Stimulated activated CD4-positive, alpha-beta T cell treated with anti-CD3 and anti-CD28 coated beads, TNF-alpha, amount 100 ng/mL, for 1 hour (primary cell): ENCODE measurements at places on chromosomes 5 and 9.
A peak's percentile ranks its signal among the peaks of the same experiment; 100 is the strongest.

DNA sequence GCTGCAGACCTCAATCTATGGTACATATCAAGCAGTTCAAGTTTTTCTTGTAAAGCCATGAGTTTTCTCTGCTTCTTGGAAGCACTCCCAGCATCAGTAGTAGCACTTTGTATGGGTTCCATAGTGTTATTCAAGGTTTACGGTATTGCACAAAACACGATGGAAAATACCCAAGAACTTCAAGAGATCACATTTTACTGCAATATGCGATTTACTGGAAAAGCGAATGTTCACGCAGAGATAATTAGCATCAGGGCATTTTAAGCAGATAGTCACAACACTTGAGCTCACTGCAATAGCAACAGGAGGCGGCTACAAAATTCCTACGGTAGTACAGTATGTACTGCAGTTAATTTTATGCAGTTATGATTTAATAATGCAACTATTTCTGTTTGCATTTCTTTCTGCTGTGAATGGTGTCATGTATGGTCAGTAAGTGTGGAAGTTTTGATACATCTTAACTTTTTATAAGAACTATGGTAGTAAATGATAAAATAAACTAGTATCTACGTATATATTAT, 200.8 kb downstream of the SMARCA2 start:
- no peak for DNase-seq

GRCh38 chr5:87076411-87076810, 191.3 kb upstream of the RASA1 start:
- DNase-seq = no peak

- DNase-seq = no peak
Observed at GRCh38 chr5:105953616-105954015, 1717.1 kb downstream of the EFNA5 start.

- no peak for DNase-seq
Observed at GRCh38 chr5:95026718-95027117, 258.2 kb downstream of the MCTP1 start.

GRCh38 chr5:15371184-15371583, 128.8 kb upstream of the FBXL7 start:
- DNase-seq = no peak

DNA sequence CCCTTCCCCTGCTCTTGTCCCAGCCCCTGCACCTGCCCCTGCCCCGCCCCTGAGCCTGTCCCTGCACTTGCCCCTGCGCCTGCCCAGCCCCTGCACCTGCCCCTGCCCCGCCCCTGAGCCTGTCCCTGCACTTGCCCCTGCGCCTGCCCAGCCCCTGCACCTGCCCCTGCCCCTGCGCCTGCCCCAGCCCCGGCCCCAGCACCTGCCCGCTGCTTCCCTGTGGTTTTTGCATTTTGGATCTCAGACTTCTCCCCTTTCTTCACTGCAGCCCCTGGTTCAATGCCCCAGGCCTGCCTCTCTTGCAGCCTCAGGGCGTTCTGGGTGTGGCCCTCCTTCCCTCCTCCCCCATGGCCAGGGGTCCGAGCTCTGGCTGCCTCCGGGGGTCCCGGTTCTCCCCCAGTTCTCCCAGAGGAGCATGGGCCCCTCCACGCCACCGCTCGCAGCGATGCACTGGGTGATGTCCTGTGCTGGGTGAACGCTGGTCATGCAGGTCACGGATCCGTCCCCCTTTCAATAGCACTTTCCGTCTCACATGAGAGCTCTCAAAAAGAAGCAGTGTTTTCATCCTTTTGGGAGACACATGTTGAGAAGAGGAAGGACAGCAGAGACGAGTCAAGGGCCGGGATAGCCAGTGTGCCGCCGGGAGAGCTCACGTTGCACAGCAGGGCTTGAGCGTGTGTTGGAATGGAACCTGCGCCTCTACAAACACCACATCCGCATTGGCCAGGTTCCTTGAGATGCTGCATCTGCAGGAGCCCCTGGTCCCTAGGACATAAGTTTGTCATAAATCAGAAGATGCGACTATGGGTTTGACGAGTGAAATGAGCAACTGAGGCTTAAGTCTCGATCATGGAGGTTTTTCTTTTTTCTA, 44.0 kb upstream of the IRX4 start:
- DNase-seq = no peak

DNA sequence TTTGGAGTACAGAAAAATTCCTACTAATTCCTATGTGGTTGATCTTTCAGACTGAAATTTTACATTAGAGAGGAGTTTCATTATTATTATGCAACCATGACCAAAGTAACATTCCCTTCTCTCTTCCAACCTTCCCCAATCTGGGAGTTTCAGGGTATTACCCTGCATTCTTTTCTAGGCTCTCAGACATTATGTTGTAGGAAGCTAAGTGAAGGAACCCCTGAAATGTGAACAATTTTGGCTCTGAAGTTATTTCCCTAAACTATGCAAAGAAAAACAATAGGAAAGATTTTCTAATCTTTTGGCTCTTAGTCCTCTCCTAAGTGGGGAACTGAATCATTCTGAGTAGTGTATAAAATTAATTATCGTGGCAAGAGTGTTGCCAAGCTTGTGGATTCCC, 63.3 kb upstream of the ZFAND5 start:
- no peak for DNase-seq

DNA sequence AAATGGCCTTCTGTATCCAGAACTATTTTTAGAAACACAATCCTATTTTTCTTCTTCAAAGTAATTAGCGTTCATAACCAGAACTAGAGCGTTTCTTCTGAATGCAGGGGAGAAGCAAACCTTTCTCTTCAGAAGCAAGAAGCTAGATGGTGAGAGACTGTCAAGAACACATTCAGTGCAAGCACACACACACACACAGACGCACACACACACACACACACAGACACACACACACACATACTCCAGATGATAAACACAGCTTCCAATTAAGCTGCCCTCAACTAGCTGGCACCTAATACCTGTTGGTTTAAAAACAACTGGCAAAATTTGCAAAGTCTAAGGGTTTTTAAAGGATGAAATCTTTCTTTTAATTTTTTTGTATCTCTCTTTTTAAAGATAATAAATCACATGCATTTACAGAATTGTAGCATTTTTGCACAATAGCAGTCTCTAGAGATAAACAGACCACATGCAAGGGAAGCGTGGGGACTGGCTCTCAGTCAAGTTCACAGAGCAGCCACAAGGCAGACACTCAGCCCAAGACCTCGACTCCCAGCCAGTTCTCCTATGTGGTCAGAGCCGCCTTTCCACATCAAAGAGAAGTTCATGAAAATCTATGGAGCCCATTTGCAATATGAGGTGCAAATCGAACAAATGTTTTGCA, 138.5 kb downstream of the TTLL11 start:
- DNase-seq = no peak

DNA sequence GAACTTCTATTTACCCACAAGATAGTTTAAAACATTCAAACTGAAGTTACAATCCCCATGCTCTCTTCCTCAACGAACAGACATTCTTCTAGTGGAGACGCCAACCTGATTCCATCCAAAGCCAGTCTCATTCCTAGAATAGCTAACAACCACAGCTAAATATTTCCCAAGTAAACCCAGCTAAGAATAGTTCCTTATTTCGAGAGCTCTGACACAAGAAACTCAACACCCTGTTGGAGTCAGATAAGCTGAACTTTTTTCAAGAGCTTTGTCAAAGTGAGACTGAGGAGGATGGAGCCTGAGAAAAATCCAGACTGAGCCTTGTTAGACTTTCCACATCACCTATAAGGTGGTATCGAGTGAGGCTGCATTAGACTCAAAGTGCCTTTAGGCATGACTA, 56.7 kb upstream of the RPS23 start:
- no peak for DNase-seq

DNA sequence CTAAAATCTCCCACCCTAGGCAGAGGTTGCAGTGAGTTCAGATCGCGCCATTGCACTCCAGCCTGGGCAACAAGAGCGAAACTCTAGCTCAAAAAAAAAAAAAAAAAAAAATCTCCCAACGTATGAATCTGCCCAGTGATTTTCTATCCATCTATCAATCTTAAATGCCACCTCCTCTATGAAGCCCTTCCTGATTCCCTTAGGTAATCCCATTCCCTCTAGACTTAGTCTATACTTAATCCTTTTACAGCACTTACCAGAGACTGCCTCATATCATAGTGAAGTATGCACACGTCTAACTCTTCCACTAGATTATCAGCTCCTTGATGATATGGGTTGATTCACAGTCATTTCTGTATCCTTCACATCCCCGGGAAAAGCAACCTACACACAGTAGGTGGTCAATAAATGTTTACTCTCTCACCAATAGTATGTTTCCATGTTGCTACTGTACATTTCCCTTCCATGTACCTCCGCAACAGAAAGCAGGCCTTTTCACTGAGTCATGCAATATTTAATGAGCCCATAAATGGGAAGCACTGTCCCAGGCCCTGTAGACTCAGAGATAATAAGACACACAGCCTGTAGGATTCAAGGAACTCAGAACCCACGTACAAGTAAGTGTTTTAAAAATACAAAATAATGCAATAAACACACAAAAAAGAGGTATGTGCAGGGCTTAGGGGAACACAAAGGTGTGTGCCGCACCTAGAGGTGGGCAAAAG, 1.2 kb downstream of the DROSHA start:
- DNase-seq = no peak

DNA sequence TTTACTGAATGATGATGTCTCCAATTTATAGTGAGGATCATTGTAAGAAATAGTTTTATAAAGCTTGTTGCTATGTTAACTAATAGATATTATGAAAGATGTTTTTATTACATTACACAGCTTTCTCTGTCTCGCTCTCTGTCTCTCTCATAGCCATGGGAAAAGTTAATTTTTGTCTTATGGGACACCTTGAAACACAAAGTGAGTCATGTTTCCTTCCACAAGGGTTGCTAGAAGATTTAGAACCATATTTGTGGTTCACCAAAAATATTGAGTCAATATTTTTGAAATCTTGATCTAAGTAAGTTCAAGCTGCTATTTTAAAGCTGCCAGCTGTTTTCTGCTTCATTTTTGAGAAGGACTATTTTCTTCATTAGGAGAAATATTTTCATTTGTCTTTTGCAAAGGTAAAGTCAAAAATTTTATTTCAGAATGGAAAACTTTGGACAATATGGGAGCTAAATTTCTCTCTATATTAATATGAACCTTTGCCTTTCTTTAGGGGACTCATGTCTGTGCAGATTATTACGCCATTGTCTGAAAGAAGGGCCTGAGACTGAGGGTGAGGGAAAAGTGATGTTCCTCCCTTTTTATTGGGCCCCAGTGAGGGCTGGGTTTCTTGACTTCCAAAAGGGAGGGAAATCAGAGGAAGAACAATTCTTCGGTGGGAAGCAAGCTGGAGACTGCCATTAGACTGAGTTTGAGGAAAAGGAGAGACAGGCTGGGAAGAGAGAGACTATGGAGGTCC, 87.9 kb upstream of the SLC24A2 start:
- DNase-seq = no peak

GRCh38 chr5:110726249-110727024, at the start of gene TMEM232:
Gene TMEM232, minus strand, starts transcription at chr5:110726671. Its CDS starts 59,319 bp downstream, at chr5:110667352.
- DNase-seq = peak; percentile 52

- DNase-seq = no peak
Observed at GRCh38 chr5:116834796-116835515, 260.3 kb upstream of the SEMA6A start.

GRCh38 chr5:177113566-177114424, 19.8 kb upstream of the NSD1 start:
- DNase-seq = no peak

DNA sequence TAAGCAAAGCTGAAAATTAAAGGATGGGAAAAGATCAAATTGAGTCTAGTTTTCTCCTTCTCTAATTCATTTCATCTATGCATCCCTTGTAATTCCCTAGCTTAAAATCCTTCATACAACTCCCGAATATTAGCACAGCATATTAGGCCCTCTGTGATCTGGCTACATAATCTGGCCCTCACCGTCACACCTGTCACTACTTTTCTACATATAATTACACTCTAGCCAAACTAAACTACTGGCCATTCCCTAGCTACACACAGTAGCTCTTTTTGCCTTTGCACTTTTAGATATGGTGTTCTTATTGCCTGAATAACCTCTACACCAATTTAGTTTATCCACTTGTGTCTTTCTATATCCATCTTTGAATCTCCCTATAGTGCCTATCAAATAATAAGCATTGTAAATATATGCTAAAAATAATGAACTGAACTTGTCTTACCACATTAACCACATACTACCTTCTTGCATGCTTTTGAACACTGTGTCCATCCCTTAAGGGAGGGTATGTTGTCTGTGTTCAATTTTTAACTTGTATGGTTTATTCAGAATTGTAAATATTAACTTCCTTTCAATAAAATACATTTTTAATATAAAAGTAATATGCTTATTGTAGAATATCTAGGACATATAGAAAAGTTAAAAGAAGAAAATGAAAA, 15.9 kb downstream of the RANBP6 start:
- DNase-seq = no peak

- DNase-seq = no peak
Observed at GRCh38 chr9:130740218-130741023, 46.8 kb downstream of the EXOSC2 start.

- no peak for DNase-seq
Observed at GRCh38 chr5:14767735-14768507, 103.4 kb downstream of the OTULIN start.

DNA sequence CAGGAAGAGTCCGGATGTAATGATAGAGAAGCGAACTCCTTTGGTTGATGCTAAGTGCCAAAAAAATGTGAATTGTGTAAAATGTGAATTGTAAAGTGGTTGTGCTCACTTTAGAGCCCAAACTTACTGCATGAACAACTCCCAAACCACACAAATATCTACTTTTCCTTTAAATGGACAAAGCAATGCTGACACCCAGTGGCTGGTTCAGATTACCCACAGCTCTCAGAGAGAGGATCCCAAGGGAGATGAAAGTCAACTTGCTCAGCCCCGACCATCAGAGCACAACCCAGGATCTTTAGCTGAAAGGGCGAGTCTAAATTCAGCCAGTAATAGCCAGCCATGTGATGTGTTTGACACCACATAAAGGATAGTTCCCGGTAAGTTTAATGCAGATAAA, 133.7 kb downstream of the NMUR2 start:
- no peak for DNase-seq

- peak; percentile 16 for DNase-seq
Observed at GRCh38 chr5:90783460-90784333, 225.1 kb downstream of the ADGRV1 start.

- no peak for DNase-seq
Observed at GRCh38 chr9:111904891-111905291, 8.3 kb downstream of the UGCG start.

- no peak for DNase-seq
Observed at GRCh38 chr5:16579142-16579847, 37.5 kb downstream of the RETREG1 start.

DNA sequence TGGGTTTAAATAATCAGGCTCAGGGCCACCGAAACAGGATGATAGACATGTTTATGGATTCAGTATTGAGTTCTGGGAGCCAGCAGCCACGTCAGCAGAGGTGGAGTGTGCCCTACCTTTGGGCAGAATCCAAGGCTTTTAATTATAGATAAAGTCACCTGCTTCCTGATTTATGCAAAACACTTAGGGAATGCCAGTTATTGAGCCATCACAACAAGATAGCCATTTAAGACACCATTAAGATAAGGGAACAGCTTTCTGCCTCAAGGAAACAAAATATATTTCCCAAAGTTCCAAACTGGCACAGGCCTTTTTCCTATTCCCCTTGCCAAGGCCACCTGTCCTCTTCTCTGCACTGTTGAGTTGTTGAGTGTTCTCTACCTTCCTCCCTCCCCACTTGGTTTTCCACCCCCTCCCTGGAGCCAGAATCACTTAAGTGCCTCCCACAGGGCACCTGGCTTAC, 2.4 kb downstream of the CCL28 start:
- no peak for DNase-seq

GRCh38 chr5:179295778-179296149, 49.5 kb downstream of the ADAMTS2 start:
- DNase-seq = no peak

- DNase-seq = no peak
Observed at GRCh38 chr5:92945605-92946097, 635.4 kb downstream of the NR2F1-AS1 start.
